ENCODE measurements at places on chromosomes 11 and 22.

DNA sequence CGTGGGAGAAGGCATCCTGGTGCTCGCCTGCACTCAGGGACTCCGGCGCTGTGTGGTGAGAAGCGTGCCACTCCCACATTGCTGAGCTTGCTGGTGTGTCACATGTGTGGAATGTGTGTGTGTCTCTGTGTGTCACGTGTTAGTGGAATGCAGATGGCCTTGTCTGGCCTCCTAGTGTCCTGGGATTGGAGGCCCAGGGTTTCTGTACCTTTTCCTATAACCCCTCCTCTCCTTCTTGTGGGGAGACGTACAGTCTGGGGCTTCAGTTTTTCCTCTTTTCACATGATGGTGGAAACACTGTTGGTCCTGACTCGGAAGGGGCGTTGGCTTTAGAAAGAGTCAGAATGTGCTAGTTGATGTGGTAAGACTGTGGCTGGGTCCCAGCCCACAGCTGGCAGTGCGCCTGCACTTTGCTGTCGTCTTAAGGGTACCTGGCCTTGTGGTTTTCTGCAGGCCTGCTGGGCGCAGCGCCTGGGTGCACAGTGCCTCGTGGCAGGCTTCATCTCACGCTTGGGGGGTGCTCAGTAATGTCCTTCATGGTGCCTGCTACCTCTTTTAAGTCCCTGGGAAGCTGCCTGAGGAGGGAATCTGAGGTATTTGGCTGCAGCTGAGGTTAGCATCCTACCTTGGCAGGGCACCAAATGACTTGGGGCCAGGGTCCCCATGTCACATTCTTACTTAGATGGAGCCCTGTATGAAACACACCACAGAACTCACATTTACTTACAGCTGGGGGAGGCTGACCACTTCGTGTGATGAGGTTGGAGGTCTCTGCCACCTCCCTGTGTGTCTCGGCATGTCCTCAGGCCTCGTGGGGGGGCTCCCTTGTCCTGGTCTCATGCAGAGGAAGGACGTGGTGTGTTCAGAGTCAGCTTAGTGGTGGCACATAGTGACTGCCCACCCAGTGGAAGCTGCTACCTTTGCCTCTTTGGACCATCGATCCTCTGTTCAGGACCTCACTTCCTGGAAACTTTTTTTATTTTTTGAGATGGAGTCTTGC, 61.9 kb downstream of the MED15 start:
- no peak for DNase-seq

- no peak for DNase-seq
These were observed 10.1 kb downstream of the IRAG1 start for GRCh38 chr11:10683429-10683828.

DNA sequence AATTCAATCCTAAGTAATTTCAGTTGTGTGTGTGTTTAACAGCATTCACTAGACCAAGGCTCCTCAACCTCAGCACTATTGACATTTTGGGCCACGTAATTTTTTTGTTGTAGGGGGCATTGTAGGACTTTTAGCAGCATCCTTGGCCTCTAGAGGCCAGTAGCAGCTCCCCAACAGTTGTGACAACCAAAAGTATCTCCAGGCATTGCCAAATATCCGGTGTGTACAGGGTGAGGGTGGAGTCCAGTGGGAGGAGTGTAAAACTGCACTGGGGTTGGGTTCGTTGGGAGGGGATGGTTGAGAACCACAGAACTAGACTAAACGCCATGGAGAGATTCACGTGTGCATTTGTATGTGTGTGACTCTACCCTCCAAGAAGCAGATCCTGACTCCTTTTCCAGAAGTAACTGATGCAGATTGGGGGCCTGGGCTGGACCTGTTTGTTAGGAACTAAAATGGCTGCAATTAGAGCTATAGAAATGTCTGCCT, 5.9 kb upstream of the PHF21A start:
- peak; percentile 85 for DNase-seq

- DNase-seq = no peak
These were observed 448.3 kb downstream of the INSC start for GRCh38 chr11:15563054-15563453.

- DNase-seq = no peak
These were observed 17.6 kb downstream of the SELENOO start for GRCh38 chr22:50218153-50218995.

GRCh38 chr22:20206709-20207215, 55.9 kb upstream of the CCDC188 start:
- no peak for DNase-seq

DNA sequence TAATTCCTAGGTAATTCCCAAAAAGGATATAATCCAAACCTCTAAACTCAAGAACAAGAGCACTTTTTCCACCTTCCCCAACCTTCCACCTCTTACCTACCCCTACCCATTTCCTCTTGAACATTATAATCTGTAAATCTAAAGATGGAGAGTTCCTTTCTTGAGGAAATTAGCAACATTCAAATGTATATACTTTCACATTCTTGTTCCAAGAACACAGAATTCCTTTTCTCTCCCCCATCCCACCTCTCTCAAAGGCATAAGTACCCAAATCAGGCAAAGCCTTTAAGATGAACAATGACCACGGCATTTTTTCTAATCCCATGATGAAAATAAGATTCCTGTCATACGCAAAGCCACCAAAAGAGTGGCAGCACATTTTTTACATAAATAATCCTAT, 18.3 kb downstream of the RRAS2 start:
- no peak for DNase-seq

DNA sequence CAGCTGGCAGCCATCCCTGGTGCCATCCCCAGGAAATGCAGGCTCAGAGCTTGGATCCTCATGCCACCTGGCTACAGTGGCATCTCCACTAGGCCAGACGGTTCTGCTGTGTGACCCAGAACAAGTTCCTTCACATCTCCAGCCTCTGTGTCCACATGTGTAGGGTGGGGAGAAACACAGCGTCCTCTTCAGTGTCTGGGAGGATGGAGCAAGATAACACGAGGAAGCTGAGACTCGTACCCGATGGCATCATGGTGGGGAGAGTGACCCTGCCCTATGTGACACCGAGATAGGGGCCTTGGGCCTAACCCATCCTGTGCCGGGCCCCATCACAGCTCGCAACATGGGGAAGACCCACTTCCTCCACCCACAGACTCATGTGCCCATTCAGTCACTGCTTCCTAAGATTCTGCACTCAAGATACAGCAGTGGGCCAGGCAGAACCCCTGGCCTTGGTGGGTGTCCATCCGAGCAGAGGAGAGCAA, 78.5 kb downstream of the MORC2 start:
- DNase-seq = no peak

DNA sequence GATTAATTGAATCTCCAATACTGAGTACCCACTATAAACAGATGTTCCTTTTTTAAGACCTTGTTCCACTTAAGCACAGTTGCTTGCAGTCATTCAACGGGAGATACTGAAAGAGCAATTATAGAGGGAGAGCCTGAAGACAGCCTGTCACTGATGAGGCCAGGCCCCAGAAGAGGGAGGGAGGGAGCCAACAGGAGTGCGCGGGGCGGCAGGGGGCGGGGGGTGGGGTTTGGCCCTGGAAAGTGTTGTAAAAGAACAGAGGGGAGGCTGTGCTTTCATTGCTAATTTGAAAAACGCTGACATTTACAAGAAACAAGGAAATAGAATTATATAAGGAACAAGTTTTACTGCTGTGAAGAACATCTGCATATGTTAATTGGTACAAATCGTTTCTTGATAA, 53.1 kb downstream of the MAP6 start:
- no peak for DNase-seq

DNA sequence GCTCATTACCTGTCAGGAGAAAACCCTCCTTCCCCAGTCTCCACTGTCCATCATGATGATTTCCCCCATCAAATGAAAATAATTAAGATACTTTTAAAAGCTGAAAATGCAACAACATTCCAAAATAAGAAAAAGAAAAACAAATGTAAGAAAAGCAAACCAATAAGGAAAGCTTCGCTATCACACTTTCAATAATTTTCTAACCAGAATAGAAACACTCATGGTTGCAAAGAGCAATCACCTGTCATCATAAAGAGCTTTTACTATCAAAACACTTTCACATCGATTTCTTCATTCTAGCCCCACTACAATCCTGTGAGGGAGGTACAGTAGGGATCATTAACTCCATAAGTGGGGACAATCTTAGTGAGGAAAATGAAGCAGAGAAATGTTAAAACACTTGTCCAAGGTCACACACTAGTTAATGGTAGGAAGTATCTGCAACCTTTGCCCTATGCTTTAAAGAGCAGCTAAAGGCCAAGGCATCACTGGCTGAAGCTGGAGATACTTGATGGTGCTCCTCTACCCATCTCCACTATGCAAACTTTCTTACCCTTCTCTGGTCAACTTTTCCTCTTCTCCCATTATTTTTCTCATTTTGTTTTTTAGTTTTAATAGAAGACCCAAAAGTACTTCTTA, 2.6 kb downstream of the RBM4B start:
- no peak for DNase-seq

DNA sequence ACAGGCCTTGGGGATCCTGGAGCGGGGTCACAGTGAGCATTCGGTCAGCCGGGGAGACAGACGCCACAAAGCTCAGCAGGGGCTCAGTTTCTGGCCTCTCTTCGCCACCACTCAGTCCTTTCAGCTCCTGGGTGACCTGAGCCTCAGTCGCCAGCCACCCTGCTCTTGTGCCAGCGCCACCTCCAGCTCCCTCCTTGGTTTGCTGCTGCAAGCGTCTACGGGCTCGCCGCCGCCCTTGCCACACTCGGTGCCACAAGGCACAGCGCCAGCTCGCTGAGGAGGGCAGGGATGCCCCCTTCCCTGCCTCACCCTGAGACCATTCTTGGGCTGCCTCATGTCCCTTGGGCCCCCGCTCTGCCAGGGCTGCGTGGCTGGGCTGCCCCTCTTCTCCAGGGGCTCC, 1.5 kb upstream of the EEF1G start:
- no peak for DNase-seq

GRCh38 chr22:35918456-35918855, 110.2 kb downstream of the RBFOX2 start:
- no peak for DNase-seq

- no peak for DNase-seq
These were observed 515.8 kb downstream of the NTM start for GRCh38 chr11:131886201-131886600.

DNA sequence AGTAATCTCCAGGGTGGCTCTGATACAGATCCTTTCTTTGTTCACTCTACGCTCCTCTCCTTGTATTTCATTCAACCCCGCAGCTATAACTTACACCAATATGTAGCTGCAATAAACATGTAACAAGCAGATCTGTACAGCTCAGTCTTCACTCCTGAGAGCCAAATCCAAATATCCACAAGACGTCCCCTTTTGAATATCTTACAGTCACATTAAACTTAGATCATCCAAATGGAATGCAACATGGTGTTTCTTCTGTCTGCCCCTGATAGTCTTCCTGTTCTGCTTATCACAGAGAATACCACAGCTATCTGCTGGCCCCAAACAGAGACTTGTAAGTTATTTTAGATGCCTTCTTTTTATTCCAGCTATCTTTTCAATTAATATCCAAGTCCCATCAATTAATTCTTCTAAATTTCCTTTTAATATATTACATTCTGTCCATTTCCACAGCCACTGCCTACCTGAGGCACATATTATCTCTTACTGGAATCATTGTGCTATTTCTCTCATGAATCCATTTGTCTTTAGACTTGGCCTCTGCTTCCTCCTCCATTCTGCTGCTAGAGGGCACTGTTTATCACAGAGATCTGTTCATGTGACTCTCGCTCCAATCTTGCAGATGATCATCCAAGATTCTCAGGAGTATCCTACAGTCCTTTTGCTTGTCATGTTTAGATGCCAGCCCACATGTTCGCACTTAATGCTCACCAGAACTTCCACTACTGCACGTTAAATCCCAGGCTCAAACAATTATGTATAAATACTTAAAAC, 908.6 kb downstream of the NTM start:
- no peak for DNase-seq

GRCh38 chr11:72411623-72412419, 22.5 kb downstream of the CLPB start:
- DNase-seq = peak; percentile 70

DNA sequence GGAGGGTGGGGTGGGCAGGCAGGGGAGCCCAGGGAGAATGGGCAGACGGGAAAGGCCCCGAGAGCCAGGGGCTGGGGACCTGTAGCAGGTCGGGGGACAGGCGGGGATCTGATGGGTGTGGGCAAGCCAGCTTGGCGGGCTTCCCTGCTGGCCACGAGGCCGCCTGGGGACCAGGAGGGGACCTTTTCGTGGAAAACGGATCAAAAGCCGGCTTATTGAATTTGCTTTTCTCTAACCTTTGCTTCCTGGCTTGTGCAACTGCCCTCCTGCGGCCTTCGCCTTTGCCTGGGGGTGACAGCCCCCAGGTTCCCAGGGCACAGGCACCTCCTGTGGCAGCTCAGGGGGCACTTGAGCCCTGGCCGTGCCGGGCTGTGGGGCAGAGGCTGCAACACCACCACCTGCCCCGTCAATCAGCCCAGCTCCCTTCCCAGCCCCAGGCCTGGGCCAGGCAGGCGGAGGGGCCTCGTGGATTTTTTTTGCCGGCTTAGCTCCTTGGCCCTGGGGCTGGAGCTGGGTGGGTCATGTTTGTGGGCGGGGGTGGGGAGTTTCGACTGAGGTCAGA, 41.6 kb upstream of the H19 start:
- DNase-seq = no peak

DNA sequence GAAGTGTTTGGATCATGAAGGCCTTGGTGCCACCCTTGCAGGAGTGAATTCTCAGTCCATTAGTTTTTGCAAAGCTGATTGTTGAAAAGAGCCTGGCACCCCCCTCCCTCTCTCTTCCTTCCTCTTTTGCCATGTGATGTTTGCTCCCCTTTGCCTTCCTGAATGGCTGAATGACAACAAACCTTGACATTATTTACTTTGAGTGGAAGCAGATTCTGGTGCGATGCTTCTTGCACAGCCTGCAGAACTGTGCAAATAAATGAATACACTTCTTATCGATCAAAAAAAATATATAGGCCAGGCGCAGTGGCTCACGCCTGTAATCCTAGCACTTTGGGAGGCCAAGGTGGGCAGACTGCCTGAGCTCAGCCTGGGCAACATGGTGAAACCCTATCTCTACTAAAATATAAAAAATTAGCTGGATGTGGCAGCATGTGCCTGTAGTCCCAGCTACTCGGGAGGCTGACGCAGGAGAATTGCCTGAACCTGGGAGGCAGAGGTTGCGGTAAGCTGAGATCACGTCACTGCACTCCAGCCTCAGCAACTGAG, 2.0 kb upstream of the NARS2 start:
- DNase-seq = peak; percentile 94

All from HepG2 (cell line).